ENCODE measurements at places on chromosomes 4 and X.

DNA sequence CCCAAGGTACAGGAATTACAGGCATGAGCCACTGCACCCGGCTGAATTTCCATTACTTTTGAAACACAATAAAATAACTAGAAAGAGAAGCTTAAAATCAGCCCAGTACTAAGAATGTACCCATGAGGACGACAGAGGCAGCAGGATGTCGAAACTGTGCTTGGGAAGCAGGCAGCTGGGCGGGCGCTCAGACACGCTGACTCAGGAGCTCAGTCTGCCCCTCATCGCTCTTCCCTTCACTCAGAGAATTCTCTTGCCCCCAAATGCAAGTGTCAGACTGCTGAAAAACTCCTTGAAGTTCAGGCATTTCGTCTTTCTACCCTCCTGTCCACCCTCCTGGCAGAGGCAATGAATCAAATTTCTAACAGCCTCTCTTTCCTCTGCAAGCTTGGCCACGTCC is 41.0 kb upstream of the CDKN2AIP start:
- DNase-seq: no peak

GRCh38 chr4:169236078-169236477 is 34.7 kb downstream of the SH3RF1 start:
- no peak for DNase-seq

- no peak for DNase-seq
Observed at GRCh38 chrX:18900401-18900976, 83.4 kb downstream of the PHKA2 start.

DNA sequence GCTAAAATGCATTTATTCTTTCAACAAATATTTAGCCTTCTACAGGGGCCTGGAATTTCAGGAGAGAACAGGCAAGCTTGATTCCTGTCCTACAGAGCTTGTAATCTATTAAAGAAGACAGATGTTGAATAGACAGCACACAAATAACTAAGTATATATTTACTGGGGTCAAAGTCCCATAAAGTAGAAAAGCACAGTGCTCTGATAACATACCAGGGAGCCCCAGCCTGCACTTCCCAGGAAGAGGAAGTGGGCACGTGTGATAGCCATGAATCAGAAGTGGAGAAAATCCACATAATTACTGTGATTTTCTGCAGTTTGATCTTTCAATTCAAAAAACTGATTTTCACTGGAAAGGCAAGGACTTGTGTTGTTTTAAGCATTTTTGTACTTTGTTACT is 129.1 kb downstream of the EGF start:
- DNase-seq: no peak

GRCh38 chr4:151434183-151434860 is 25.3 kb downstream of the FHIP1A start:
- no peak for DNase-seq

DNA sequence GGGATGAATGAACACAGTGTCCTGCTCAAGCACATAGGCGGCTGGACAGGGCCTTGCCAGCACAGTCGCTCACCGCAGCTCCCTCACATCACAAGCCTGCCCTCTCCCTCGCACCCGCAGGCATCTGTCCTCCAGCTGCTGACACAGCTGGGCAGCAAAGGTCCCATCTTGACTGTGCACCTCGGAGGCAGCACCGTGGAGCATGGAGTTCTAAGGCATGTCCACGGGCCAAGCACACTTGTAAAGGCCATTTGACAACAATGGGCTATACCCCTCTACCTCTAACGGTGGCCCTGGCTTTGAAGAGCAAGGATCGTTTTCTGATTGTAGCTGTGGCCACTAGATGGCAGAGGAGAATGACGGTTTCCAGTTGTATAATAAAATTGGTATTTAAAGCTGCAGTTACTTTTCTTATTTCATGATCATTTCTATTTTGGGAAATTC is 53.8 kb downstream of the APLN start:
- DNase-seq: no peak

GRCh38 chr4:100288811-100289529 is 98.7 kb upstream of the DDIT4L start:
- no peak for DNase-seq

DNA sequence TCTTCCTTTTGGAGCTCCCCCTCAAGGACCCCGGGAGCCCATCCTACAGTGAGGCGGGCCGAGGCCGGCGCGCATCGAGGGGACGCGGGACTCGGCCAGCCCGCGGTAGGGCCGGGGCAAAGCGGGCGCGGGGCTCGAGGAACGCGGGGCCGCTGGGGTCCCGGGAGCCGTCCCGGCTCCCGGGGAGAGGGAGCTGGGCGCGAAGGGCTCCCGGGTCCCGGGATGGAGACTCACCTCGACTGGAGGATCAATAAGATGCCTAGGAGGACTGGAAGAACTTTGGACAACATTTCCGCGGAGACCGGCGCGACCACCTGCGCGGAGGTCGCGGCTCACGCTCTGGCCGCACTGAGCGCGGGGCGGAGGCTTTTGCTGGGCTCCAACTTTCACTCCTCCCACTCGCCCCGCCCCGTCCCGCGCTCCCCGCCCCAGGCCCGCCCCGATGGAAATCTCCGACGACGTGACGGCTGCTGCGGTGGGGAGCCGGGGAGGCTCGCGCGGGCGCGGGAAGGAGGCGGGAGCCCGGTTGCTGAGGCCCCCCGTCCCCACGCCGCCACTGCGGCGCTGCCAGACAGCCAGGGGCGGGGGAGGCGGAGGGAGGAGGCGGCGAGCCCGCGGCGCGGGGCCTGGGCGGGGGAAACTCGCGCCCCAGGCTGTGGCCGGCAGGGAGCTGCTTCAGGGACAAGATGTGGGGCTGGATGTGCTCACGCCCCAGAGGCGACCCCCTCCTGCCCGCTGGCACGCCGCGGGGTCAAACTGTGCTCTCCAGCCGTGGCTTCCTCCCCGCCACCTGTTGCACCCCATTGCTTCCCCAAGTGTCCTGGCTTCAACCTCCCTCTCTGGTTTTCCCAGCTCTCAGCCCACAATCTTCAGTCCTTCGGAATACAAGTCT is at the start of gene GABRE:
Gene GABRE, minus strand, starts transcription at position 341 of the 892 bp plus-strand sequence. Its CDS starts 51 bp downstream, at position 290.
- DNase-seq: no peak

- DNase-seq: no peak
Observed at GRCh38 chrX:24357106-24357505, 3.3 kb upstream of the SUPT20HL1 start.

GRCh38 chrX:78801522-78801921 is 54.0 kb downstream of the LPAR4 start:
- DNase-seq: no peak

DNA sequence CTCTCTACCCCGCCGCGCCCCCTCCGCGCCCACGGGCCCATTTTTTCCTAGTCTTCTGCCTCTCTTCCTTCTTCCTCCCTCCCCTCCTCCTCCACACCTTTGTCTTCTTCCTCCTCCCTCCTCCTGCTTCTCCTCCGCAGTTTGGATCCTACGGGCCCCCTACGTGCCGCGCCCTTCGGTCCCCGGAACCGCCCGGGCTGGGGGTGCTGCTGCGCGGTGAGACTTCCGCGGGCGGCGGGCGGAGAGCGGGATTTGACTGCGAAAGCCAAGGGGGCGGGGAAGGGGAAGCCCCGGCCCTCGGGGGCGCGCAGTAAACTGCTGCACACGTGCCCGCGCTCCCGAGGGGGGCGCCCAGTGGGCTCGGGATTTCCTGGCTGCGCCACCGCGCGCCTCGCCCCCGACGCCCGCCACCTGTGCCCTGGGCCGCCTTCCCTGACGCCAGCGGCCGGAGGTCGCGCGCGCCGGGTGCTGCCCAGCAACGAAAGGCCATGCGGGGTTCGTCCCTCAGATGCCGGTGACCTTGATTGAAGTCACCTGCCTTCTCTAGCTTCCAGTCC is 3.3 kb upstream of the NKX3-2 start:
- DNase-seq: no peak

DNA sequence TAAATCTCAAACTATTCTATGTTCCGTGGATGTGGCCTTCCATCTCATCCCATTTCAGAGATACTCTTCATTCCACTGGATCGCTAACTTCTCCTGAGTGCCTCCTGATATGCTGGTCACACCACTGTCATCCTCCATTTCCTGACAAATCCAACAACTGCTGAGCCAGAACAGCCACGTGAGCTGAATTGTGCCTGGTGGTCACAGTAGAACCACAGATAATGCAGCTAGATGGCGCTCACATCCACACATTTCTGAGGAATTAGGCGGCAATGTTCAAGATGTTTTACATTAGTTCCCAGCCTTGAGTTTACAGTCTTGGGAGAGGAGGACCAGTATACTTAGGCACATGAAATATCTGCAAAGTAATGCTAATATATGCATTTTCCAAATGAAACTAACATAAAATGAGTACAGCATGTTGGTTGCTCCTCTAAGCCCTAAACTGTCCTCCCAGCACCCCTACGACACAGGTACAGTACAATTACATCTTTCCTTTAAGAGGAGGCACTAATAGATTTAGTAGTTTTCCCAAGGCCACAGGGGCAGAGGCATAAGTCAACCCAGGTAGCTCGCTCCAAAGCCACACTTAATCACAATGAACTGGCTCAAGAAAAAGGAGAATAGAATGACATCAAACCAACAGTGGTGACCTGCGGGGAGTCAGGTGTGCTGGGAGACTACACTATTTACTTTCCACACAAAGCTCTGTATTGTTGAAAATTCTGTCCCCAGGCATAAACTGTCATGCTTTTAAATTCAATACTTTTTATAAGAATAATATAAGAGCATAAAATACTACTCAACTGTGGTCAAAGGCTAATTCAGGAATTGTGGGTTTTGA is 134.2 kb downstream of the CHIC2 start:
- DNase-seq: peak; percentile 38
